ENCODE measurements at places on chromosomes 2 and 18.
A peak's percentile ranks its signal among the peaks of the same experiment; 100 is the strongest.

- DNase-seq = no peak
Observed at GRCh38 chr2:239216614-239217273, 184.1 kb downstream of the HDAC4 start.

DNA sequence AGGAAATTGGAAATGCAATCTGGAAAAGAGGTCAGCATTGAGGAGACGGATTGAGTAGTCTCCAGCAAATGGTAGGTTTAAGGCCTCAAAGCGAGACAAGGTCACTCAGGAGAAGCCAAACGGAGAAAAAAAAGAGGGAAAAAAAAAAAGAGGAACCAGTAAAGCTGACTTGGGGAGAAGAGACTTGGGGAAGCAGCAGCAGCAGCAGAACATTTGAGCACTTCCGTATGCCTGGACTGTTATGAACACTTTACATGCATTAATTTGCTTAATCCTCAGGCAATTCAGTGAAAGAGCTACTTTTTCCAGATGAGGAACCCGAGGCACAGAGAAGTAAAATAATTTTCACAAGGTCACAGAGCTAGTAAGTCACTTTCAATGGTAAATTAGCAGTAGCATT, 81.3 kb downstream of the OSBPL6 start:
- DNase-seq = no peak

DNA sequence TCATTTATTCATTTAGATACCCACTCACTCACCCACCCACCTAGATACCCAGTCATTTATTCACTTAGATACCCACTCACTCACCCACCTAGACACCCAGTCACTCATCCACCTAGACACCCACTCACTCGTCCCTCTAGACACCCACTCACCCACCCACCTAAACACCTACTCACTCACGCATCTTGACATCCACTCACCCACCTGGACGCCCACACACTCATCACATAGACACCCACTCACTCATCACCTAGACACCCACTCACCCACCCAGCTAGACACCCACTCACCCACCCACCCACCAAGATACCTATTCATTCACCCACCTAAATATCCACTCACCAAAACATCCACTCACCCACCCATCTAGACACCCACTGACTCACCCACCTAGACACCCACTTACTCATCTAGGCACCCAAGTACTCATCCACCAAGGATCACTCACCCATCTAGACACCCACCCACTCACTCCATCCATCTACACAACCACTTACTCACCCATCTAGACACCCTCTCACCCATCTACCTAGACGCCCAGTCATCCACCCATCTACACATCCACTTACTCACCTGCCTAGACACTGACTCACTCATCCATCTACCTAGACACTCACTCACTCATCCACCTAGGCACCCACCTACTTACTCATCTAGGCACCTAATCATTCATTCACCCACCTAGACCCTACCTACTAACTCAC, 723.7 kb upstream of the RAB6C start:
- no peak for DNase-seq

GRCh38 chr18:11689669-11690565, 853 bp downstream of the GNAL start:
- DNase-seq = peak; percentile 6

DNA sequence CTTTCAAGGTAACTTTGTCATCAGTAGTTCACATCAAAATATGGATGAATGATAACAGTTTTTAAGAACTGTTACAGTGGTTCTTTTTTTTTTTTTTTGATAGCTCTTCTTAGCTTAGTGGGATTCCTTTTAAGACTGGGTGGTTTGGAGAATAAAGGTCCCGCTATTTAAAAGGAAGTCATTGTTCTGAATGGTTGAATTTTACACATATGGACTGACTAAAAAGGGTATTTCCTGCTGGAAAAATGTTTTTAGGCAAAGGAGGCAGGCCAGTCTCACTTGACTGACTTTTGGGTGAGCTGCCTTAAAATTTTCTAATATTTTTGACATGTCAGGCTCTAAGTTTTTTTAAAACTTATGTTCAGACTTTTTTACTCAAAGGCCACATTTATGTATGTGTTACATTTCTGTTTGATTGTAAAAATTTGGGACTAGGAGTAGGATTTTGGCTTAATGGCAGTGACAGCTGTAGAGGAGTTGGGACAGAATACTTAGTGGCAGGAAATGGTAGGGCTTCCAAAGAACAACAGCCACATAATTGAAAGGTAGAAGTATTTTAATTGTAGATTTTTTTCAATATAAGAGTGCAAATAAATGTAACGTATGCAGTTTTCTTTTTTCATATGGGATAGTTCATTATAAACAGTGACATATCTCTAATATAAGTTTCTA, 13.7 kb downstream of the VAPA start:
- no peak for DNase-seq

DNA sequence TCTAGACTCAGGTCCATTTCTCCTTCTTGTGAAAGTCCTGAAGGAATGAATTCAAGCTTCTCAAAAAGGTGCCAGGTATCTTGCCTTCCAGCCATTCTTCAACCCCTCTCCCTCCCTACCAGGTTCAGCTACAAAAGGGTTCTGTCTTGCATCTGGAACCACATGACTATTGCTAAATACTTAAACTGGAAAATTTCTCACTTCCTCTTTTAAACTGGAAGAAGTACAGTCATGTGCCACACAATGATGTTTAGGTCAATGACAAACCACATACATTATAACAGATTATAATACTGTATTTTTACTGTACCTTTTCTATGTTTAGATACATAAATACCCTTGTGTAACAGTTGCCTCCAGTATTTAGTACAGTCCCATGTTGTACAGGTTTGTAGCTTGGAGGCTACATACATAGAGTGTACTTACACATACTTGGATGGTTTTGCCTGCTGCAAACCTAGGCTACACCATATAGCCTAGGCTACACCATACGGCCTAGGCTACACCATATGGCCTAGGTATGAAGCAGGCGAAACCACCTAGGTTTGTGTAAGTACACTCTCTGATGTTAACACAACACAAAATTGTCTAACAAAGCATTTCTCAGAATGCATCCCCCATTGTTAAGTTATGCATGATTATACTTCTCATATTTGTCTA, 142.0 kb upstream of the DNMT3A start:
- DNase-seq = no peak

GRCh38 chr2:149388120-149388816, 57.9 kb downstream of the LYPD6 start:
- no peak for DNase-seq

DNA sequence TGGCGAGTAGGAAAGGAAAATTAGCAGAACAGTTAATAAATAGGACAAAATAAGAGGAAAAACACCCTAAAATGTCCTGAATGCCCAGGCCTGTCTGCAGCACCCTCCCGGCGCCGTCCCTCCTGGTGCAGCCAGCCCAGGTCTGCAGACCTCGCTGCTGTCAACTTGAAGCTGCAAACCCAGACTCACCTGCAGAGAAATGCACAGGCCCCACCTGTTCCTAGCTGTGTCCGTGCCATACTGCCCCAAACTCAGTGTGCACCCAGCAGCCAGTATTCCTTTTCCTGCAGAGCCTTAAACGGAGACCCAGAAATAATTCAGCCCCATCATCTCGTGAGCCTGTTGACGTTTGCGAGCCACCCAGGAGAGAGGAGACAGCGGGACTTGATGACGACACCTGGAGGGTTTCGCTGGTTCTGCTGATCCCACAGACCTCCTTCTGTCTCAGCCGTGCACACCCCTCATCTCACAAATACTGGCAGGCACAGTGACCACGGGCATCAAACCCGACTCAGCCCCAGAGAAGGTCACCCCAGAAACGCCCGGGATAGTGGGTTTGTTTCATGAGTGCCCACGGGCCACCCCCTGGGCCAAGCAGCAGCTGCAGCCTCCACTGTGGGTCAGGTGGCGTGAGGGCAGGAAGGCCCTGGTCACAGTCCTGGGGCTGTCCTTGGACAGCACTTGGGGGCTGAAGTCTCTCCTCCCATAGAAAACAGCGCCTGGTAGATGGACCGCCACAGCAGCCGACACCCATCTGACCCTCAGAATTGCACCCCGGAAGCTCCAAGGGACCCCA, 239.5 kb upstream of the SALL3 start:
- no peak for DNase-seq

GRCh38 chr2:186032102-186032738, 293.6 kb downstream of the FSIP2 start:
- DNase-seq = no peak

GRCh38 chr2:162022290-162022945, 51.6 kb downstream of the DPP4 start:
- no peak for DNase-seq

DNA sequence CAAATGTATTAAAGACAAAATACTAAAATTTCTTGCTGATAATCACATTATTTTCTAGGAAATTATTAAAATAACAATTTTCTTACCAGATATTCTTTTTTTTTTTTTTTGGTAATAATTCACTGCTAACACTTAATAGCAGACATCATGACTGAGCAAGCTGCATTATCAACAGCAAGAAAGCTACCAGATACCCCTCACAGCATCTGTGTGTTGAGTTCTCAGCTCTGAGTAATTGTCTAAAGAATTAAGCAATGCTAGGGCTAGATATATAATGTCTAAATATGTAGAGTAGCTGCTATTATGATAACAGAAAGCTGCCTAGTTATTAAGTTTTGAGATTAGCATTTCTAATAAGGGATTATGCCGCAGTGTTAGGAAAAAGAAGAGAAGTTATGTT, 754.3 kb upstream of the PKDCC start:
- peak; percentile 15 for DNase-seq

DNA sequence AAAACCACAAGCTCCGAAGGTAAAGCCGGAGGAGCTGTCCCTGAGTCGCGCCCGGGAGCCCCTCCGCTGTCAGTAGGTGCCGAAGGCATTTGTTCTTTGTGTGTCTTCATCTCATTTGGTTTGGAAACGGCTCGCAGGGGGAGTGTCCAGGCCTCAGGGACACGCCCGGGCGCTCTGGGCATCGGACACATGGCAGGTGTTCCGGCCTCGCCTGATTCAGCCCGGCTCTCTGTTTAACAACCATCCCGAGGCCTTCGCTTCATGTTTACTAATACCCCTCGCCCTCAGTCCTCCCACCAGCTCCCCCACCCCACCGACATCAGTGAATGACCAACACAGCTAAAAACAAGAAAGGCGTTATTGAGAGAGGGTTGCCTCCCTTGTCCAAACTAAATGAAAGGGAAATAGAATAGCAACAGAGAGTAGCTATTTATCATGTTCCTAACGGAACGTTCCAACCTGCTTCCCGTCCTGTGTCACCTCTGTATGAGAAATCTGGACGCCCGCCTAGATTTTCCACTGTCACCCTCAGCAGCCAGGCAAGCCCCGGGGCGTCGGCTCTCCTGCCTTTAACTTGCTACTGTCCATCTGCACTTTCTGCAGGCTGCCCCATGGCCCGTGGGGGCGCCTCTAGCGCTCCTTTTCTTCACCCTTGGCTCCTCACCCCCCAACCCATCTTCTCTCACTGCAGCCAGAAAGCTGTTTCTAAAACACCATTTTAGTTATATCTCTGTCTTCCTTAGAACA, 73.9 kb downstream of the MYCN start:
- DNase-seq = no peak

- no peak for DNase-seq
Observed at GRCh38 chr2:208983486-208983885, 440.4 kb upstream of the MAP2 start.

DNA sequence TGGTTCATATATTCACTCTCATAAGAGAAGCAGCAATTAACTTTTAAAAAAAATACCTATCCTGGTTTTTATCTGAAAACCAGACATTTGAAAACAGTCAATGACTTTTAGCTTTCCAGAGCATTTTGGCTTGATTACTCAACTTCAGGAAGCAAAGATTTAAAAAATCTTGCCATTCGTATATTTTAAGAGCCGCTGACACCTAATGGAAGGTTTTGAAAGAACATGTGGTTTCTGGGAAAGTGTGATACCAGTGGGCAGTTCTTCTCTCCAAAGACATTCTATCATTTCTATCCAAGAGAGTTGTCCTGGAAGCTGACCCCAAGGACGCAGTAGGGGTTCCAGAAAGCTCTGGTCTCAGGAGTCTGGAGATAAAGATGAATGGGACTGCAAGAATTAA, 234.7 kb downstream of the TTC32 start:
- DNase-seq = no peak

DNA sequence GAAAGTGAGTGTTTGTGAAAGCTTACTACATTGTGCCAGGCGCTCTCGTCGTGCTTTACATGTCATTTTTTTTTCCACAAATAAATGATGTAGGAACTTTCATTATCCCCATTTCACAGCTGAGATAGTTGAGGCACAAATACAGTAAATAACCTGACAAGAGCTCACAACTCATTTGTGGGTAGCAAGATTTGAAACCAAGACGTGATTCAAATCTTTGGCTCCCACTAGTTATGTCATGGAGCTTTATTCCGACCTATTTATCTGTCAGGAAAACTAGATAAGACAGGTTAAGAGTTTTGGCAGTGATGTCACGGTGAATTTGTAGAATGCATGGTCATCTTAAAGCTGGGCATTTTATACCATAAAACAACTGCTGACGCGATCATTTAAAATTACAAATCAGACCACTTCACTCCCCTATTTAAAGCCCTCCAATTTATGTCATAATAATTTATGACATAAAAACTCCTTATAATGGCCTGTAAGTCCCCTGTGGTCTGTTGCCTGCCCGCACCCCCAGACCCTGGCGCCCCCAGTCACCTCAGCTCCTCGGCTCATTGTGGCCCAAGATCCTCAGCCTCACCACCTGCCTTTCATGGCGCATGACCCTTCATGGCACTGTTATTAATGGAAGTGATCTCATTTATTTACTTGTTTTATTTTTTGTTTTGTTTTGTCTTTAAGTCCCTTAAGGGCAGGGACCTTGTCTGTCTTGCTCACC, 678 bp upstream of the ZNF24 start:
- no peak for DNase-seq

GRCh38 chr18:8538935-8539334, 70.3 kb upstream of the RAB12 start:
- no peak for DNase-seq

DNA sequence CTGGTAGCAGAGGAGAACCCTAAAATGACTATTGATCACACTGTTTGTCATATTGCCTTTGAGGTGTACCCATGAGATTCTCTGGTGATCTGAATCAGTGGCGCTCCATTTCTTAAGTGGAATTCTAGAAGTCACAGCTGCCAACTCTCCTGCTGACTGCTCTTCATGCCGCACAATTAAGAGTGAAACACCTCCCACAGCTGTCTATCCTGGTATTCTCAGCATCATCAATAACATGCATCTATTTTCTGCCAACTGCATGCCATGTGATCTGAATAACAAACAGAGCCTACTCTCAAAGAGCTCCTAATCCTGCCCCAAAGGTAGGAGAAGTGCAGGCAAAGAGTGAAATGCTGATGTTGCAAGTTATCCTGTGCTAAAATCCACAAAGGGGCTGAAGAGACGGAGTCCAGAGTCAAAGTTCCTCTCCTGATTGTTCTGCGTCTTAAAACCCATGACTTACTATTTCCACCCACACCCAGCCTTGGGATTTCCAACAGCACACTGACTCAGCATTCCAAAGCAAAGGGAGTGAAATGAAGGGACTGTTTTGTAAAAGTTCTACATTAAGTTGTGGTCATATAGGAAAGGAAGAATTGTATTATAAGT, 13.7 kb upstream of the DAPL1 start:
- DNase-seq = peak; percentile 52

All from NCI-H2171 treated with DMSO at 0.1 percent for 48 hours (cell line).